ENCODE measurements at places on chromosomes 2 and 18. TPM values are rescaled to one million over a fixed set of nuclear protein-coding genes. Genes with fewer than 3 reads are reported as not detected.

DNA sequence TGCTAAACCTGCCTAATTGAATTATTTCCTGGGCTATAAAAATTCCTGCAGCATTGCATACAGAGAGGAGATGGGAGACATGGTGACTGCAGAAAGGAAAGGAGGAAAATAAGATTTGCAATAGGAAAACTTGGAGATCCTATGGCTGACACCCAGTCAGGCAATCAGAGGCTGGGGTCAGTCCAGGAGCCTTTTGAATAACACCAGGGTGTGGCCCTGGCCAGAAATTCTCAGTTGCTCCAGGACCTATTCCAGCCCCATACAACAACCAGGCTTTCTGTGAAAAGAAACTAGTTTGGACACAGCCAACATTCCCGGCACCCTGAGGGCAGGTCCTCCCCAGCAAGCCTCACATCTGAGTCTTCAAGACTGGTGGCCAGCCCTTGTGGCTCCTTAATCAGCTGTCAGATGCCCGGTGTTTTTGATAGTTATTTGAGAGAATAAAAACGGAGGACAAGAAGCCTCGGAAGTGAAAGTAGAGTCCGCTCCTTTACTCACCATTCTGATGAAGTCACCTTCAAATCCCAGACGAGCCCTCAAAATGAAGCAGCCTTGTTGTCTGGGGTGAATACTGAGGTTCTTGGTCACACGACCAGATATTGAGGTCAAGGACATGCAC, 31.1 kb upstream of the GMCL1 start:
- peaks cover 40% of the 10 kb centered on the region for H3K4me1 ChIP-seq
- no peak for DNase-seq
- peak overlapping the region; percentile 81 for H3K27ac ChIP-seq
- H3K36me3 ChIP-seq: no peaks in the 10 kb centered on the region

- no peaks in the 10 kb centered on the region for H3K4me1 ChIP-seq
- DNase-seq: no peak
- no peaks in the 10 kb centered on the region for H3K27me3 ChIP-seq
- peaks cover 75% of the 10 kb centered on the region for H3K36me3 ChIP-seq
Measured at GRCh38 chr2:24825883-24826772, 32.9 kb downstream of the CENPO start.

DNA sequence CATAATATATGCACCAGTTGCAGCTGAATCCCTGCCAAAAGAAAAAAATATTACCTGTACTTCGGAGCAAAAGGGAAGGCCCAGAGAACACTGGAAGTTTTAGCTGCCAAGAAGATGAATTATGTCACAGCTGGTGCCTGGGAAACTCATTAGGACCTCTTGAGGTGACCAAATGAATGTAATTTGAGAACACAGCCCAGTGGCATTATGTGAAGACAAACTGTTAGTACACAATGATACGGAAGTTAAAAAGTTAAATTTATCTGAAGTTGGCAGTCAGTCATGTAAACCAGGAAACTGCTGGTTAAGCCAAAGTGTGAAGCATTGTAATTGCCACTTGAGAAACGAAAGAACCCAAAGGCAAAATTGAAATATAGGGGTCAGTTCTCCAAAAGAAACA, 80.7 kb downstream of the EML4 start:
- no peak overlapping the region for H3K4me3 ChIP-seq
- DNase-seq: no peak
- peaks cover 4% of the 10 kb centered on the region for H3K36me3 ChIP-seq
- H3K27ac ChIP-seq: no peak overlapping the region

DNA sequence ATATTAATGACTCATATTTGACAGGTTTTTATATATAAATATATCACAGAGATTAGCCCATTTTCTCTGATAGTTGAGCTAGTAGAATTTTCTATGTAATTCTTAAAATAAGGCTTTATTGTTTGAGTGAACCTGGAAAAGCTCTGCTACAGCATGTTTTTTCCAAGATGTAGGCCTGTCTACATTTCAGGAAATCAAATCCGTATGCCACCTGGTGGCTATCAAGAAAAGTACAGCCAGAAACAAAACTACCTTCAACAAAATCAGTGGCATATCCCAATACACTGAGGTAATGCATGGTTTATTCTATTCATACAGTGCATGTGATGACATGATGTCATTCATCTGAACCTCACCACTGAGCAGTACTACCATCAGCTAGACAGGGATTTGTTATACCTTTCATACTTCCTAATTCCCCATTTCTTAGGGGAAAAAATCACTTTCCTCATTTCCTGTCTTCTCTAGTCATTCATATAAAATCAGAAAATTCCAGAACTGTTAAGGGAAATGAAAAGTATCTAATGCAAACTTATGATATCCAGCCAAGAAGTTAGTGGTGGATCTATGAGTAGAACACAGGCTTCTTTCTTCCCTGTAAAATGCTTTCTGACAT, 310.4 kb upstream of the SYT4 start:
- no peak for DNase-seq
- no peaks in the 10 kb centered on the region for H3K4me1 ChIP-seq
- H3K27ac ChIP-seq: no peak overlapping the region
- H3K4me3 ChIP-seq: no peak overlapping the region
- H3K36me3 ChIP-seq: no peaks in the 10 kb centered on the region

- H3K4me1 ChIP-seq: no peaks in the 10 kb centered on the region
- H3K36me3 ChIP-seq: no peaks in the 10 kb centered on the region
Measured at GRCh38 chr2:132549935-132550670, 119.9 kb downstream of the LYPD1 start.

- H3K27me3 ChIP-seq: no peaks in the 10 kb centered on the region
- no peaks in the 10 kb centered on the region for H3K36me3 ChIP-seq
- no peaks in the 10 kb centered on the region for H3K4me1 ChIP-seq
- no peak for DNase-seq
- H3K27ac ChIP-seq: no peak overlapping the region
Measured at GRCh38 chr2:233145726-233146125, 85.6 kb downstream of the INPP5D start.

- no peak overlapping the region for H3K27ac ChIP-seq
- no peaks in the 10 kb centered on the region for H3K36me3 ChIP-seq
- H3K4me1 ChIP-seq: no peaks in the 10 kb centered on the region
- H3K4me3 ChIP-seq: no peak overlapping the region
Measured at GRCh38 chr2:234279637-234280036, 217.2 kb downstream of the ARL4C start.

Gene PRKAG3
- not detected for total RNA-seq

Gene MSTN
- total RNA-seq: 0.59 TPM

Measured in tibial nerve (tissue), 4 donors.